SHP77 (cell line): ENCODE measurements at places on chromosomes 13 and 19.

DNA sequence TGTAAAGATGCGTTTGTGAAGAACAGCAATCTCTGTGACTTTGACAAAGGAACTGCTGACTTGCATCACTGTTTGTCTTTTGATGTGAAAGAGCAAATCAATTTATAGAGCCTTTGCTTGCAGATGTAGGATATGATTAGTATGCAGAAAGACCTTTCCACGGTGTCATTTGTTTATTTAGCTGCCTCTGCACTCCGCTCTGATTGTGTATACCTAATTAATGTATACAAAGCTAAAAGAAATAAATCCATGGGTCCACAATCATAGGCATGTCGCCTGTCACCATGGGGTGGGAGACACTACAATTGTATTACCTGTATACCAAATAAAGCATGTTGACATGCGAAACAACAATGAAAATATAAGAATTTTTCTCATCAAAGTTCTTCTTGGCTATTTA, 410.7 kb downstream of the MZT1 start:
- peak; percentile 25 for DNase-seq

DNA sequence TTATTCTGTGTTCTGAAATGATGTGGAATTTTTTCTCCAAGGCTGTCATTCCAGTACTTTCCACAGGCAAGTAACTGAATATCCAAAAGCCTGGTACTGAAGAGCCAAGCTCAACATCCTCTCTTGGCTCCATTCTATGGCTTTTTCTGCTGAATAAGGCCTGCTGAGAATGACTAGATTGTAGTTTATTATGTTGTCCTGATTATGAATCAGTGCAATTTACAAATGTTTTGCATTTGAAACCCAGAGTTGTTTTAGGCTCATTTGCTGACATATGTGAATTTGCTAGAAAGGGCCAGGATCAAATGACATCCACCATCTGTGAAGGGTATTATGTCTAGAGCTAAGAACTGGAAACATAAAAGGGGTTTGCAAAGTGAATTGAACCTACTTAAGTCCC, 596.6 kb downstream of the KCTD12 start:
- no peak for DNase-seq

DNA sequence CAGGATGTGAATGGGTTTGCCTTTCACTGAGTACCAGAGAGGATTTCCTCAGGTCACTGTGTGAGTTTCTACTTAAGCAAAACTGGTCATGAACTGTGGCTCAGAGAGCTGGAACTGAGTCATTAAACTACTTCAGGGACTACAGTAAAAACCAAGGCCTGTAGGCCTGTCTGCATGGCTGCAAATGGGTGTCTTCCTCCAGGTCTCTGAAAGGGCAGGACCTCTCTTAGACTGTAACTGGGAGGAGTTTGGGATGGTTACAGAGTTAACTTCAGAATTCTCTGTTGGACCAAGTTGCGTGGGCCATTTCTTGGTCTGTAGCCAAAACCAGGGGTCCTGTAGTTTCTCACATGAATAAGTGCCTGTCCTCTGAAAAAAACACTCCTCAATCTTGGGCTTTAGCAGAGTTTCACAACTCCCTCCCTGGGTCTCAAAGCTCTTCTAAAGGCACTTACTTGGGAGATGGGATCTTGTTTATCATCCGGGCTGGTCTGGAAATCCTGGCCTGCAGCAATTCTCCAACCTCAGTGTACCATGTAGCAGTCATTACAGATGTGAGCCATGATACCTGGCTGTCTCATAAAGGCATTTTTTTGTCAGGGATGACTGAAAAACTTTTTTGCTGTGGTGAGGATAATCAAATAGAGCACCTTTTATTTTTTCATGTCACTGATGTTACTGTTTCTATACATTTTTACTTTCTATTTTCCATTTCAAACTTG, 19.7 kb downstream of the ZNF714 start:
- DNase-seq: no peak

DNA sequence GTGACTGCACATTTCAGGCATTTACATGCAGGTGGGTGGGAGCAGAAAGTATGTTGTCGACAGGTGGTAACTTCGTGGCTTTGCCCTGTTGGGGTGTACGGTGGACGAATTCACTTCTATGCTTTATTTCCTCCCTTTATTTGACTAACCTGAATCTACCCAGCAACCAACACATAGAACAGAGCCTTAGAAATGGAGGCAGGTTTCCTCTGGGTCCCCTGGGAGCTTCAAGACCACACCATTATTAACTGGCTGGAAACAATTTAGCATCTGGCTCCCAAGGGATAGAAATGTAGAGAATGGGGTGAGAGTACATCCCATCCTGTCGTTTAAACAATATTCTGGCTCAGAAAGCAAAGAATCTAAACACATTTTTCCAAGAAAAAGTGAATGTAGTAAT, 244.4 kb downstream of the DLEU7 start:
- DNase-seq: no peak

DNA sequence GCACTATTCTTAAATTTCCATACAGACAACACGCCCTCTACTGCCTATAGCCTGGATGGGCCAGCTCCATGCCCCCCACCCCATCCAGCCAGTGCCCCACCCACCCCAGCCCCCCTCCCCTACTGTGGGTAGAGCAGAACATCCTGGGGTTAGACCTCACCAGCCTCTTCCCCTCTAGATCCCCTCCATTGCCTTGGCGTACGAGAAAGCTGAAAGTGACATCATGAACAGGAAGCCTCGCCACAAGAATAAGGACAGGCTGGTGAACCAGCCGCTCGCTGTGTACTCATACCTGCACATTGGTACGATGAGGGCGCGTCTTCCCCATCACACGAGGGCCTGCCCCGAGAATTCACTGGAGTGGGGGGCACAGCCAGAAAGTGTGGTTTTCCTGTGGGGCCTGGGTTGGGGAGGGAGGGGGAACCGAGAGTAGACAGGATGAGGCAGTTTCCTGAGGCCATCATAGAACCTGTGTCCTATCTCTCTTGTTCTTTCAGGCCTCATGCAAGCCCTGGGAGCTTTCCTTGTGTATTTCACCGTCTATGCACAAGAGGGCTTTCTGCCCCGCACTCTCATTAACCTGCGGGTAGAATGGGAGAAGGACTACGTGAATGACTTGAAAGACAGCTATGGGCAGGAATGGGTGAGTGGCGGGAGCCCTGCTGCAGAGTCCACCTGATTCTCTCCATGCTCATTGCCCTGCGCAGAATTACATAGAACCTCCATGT, 29.1 kb downstream of the ATP12A start:
- no peak for DNase-seq

- no peak for DNase-seq
Measured at GRCh38 chr13:89150362-89150761, 1479.2 kb downstream of the SLITRK5 start.

DNA sequence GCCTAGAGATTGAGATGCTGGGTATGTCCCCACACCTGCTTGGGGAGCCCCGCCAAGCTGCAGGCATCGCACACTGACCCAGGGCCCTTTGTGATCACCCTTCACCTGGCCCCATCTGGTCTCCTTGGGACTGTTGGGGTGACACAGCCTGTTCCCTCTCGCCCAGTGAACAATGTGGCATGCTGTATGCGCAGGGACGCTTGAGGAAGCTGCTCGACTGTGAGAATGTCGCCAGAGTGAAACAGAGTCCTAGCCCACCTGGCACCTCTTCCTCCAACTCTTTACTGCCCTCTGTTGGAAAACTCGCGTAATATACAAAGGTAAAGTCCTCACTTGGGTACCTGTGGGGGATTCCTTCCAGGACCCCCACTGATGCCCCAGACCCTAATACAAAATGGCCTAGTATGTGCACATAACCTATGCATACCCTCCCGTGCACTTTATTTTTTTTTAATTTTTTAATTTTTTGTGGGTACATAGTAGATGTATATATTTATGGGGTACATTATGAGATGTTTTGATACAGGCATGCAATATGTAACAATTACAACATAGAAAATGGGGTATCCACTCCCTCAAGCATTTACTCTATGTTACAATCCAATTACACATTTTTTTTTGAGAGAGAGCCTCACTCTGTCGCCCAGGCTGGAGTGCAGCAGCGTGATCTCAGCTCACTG, 9.0 kb downstream of the BLOC1S3 start:
- peak; percentile 27 for DNase-seq

- DNase-seq: no peak
Measured at GRCh38 chr13:35724446-35724845, 248.0 kb upstream of the MAB21L1 start.

DNA sequence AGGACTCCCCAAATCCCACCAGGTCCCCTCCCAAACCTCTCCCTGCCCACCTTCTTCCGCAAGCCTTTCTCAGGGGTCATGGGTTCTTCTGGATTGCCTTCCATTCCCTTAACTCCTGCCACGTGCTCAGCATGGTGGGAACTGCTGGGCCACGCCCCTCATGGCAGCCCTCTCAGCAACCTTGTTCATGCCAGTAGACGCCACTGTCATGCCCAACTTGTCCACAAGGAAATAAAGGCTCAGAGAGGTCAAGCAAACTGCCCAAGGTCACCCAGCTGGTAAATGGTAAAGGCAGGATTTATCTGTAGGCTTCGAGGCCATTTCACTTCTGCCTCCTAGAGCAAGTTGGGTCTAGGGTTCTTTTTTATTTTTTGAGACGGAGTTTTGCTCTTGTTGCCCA, 10.9 kb downstream of the PRAM1 start:
- DNase-seq: no peak

DNA sequence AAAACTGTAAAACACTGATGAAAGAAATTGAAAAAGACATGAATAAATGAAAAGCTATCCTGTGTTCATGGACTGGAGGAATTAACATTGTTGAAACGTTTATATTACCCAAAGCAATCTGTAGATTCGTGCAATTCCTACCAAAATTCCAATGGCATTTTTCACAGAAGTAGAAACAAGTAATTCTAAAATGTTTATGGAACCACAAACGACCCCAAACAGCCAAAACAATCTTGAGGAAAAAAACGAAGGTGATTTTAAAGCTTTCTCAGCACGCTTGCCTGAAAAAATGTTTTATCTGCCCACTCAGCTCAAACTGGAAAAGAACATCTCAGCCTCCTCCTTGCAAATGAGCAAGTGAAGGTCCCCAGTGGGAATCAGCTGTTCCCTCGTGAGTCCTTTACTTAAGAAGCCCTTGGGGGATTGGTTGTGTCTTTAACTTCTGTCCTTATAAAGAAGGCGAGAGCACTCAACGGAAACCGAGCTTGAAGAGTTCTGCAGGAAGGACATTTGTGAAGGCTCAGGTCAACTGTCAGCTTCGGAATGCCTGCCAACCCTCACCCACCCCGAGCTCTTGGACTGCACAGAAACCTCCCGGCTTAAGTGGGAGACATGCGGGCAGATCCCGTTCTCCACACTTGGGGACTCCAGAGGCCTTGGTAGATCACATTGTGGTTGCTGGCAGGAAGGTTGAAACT, 256.0 kb upstream of the IRS2 start:
- DNase-seq: no peak

GRCh38 chr13:90846936-90847335, 500.6 kb upstream of the MIR17HG start:
- DNase-seq: no peak

- no peak for DNase-seq
Measured at GRCh38 chr13:97934590-97934989, 18.9 kb upstream of the IPO5 start.

DNA sequence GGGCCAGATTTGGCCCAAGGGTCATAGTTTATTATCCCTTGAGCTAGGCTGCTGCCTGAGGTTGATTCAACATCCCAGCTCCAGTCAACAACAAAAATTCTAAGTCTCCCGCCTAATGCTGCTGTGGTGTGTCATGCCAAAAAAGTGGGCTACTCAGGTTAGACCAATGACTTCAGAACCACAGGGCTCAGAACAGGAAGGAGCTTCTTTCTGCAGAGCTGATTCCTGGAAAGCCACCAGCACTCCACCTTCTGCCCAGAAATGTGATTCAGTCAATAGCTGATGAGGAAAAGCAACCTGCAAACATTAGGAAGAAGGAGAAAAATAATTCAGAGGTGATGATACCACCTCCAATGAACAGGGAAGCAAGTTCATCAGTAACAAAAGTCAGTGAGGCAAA, 56.1 kb upstream of the SERPINE3 start:
- DNase-seq: no peak

DNA sequence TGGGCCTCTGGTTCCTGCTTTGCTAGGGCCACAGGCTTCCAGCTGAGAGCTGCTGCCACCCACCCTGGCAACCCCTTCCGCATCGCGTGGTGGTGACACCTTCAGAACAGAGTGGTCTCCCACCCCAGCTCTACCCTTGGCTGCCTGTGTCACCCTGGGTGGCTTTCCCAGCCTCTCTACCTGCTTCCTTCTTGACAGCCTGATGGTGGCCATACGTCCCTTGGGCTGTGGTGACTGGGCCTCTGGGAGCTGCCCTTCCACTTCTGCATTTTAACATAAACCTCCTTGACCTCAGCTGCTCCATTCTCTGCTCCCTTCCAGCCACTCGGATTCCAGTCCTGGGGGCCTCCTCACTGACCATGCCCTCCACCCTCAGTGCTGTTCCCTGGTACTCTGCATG, 17.0 kb downstream of the PAK4 start:
- DNase-seq: no peak

- no peak for DNase-seq
Measured at GRCh38 chr13:105363261-105364190, 1171.9 kb downstream of the EFNB2 start.

DNA sequence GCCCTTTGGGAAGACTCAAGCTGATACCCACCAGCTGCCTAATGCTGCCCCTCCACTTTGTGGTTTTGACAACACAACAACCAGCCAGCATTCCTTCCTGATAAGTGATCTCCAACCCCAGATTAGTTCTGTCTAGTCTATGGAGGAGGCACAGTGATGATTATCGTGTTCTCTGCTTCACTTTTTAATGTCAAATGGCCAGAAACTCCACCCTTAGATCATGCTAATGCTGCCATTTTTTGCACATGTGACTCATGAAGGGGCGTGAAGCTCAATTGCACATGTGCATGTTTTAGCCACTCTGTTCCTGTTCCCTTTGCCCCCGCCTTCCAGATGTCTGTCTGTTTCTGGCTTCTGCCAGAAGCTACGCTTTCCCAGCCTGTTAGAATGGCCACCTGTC, 199.8 kb downstream of the COG6 start:
- no peak for DNase-seq

DNA sequence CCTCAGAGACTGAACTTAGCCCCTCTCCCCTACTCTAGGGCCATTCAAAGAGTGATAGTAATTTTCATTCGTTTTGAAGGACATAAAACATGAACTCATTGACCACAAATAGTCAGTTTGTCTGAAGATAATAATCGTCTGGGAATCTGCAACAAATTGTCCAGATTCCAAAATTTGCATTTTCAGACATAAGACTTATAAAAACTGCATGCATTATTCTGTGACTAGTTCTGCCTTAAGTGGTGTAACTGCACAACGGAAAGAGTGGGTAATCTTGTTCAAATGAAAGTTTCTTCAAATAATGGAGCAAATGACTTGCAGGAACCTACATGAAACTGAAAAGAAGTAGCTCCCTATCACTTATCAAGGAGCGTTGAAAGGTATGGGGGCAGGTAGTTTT, 8.4 kb downstream of the CSNK1A1L start:
- DNase-seq: no peak

- no peak for DNase-seq
Measured at GRCh38 chr19:54660964-54661363, 1.8 kb upstream of the LILRB4 start.
